ENCODE measurements at places on chromosomes 3 and 15.

GRCh38 chr3:106491796-106492195 lies 623.0 kb upstream of the CBLB start:
- no peak for DNase-seq

GRCh38 chr15:90184119-90184785 lies 16.9 kb upstream of the SEMA4B start:
- DNase-seq, result peak; percentile 17

DNA sequence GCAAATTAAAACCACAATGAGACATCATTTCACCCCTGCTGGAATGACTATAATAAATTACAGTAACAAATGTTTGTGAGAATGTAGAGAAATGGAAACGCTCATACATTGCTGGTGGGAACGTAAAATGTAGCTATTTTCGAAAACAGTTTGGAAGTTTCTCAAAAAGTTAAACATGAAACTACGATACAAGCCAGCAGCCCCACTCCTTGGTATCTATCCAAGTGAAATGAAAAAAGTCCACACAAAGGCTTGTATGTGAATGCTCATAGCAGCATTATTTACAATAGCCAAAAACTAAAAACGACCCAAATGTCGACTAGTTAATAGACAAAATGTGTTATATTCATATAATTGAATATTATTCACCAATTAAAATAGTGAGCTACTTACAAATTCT lies 22.9 kb upstream of the CFAP20DC start:
- DNase-seq, result no peak

DNA sequence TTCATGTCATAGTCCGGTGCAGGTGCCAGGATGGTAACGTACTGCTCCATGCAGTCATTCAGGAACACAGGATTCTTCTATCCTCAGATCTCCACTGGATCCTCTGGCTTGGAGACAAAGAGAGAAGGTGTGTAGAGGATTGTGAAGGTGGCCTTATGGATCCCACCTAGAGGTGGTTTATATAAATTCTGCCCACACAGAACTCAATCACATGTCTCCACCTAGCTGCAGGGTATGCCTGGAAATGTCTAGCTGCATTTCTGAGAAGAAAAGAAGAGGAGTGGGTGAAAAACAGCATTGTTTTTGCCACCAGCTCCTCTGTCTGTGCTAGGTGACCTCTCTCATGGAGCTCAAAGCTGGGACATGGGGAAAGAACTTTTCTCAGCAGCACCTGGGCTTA lies 478.7 kb downstream of the PDCD6IP start:
- no peak for DNase-seq

DNA sequence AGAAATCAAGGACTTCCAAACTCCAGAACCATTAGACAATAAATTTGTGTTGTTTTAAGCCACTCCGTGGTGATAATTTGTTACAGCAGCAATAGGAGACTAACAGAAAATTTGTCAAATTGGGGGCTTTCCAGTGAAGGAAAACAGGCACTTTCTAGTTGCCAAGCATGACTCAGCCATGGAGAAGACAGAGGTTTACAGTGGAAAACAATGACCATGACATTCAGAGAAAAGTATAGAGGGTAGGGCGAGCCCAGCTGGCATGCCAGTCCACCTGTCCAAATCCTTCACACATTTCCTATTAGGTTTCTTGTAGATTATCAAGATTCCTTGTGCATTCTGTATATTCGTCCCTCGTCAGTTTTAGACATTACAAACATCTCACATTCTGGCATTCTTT lies 24.9 kb downstream of the SLCO2A1 start:
- DNase-seq, result no peak

DNA sequence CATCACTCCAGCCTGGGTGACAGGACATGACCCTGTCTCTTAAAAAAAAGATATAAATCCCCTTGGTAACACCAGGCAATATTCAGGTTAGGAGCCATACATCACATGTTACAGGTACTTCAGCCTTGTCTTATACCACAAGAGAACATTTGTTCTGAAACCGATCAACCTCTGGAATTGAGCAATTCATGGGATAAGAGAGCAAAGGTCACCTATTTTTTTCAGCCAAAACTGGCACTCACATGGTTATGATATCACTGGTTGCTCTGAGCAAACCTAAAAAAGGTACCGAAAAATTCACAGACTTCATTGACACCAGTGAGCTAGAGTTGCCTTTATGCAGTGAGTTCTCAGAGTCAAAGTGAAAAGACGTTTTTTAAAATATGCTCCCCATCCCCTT lies 9.1 kb downstream of the SPICE1 start:
- DNase-seq, result no peak

DNA sequence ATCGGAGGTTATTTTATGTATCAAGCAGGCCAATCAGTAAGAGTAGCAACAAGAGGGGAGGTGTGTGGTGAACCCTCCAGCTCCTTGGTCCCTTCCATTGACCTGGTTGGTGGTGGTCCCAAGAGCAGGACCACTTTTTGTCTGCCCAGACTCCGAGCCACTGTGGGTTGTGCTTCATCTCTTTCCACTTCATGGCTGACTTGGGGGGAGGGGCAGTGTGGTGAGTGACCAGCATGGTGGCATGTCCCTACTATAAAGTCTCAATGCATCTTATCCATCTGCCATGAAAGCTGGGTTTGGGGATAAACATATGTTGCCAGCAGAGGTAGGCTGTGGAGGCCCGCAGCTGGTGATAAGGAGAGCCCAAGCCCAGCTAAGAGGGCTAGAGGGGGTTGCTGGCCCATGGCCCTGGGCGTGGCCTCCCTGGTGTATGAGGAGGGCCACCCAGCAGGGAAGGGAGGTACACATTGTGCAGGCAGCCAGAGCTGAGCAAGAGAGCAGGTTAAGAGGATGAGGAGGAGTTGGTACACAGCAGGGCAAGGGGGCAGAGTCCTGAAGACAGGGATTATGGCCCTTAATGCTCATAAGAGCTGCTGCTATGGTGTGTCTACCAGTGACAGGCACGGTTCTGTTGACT lies 7.0 kb downstream of the AEN start:
- DNase-seq, result no peak

- no peak for DNase-seq
These were observed 264.1 kb upstream of the SLCO3A1 start for GRCh38 chr15:91589360-91589759.

- no peak for DNase-seq
These were observed 765 bp upstream of the UBE2E2 start for GRCh38 chr3:23202203-23202920.

DNA sequence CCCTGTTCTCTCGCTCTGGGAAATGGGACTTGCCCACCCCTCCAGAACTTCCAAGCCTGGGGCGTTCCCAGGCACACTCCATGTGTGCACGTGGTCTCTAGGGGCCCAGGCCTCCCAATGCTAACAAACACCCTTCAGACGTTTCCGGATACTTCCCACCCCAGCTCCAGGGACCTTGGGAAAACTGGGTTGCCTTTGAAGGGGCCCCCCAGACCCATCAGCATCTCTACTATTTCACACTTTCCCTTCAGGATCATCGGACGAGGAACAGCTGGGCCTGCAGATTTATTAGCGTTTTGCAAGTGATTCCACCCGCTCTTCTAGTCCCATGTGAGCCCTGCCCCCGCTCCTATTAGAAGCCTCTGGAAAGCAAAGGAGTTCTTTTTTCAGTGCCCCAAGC lies 63.2 kb downstream of the MAGEF1 start:
- no peak for DNase-seq

DNA sequence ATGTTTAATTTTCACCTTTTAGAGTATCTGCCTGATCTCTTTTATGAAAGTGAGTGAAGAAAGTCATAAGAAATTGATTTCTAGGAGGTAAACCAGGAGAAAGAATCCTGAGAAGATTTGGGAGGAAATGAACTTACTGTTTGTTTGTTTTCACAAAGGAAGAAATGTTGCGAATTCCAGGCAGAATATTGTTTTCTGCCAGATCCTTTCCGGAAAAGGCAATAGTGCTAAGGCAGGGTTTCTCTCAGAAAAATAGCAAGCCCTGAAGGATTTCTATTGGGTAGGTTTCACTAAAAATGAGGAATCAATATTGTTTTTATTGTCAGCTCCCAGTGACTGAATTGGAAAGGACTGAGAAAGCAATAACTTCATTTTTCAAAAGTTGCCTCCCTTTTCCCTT lies 85.7 kb upstream of the TGFBR2 start:
- DNase-seq, result no peak

DNA sequence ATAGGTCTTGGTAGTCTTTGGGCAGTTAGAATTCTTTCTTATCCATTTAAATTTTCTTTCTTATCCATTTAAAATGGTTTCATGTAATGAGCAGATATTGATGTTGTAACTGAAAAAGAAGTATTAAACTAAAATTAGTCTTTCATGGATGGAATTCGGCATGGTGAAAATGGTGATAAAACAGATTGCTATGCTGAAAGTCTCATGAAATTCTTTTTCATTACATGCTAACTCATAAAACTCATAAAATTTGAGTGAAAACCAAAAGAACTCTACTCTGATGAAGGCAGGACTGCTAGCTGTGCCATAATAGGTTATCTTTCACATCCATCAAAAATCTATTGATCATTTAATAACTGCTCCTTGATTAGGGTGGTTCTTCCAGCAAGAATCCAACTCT lies 3.9 kb upstream of the CD96 start:
- no peak for DNase-seq

Measured in CD4-positive, alpha-beta T cell treated with Interleukin-15 for 4 hours (primary cell).